ENCODE measurements at places on chromosomes 2 and 18. TPM values are rescaled to one million over a fixed set of nuclear protein-coding genes. Genes with fewer than 3 reads are reported as not detected.

- no peak overlapping the region for H3K4me3 ChIP-seq
- no peak for DNase-seq
- H3K4me1 ChIP-seq, result no peaks in the 10 kb centered on the region
These were observed 98.5 kb upstream of the GPC1 start for GRCh38 chr2:240336820-240337427.

PLGLB1 gene
- total RNA-seq, result 0.59 TPM

FAM117B gene
- 7.2 TPM for total RNA-seq

BUB1 gene
- 8.0 TPM for total RNA-seq

- no peak overlapping the region for H3K27ac ChIP-seq
- H3K36me3 ChIP-seq, result no peaks in the 10 kb centered on the region
- no peak for DNase-seq
- H3K4me1 ChIP-seq, result peaks cover 3% of the 10 kb centered on the region
- H3K4me3 ChIP-seq, result no peak overlapping the region
These were observed 31.2 kb upstream of the HPCAL1 start for GRCh38 chr2:10271509-10271908.

- H3K27ac ChIP-seq, result no peak overlapping the region
- no peak overlapping the region for H3K4me3 ChIP-seq
- no peak for DNase-seq
These were observed 392.5 kb downstream of the FIGN start for GRCh38 chr2:163343316-163343715.

- H3K36me3 ChIP-seq, result no peaks in the 10 kb centered on the region
- peaks cover 3% of the 10 kb centered on the region for H3K4me1 ChIP-seq
- no peaks in the 10 kb centered on the region for H3K27me3 ChIP-seq
- peak overlapping the region; percentile 22 for H3K27ac ChIP-seq
- DNase-seq, result peak; percentile 10
These were observed 69.9 kb upstream of the DLX2 start for GRCh38 chr2:172172513-172173173.

GPR155 gene
- total RNA-seq, result 11.0 TPM

- no peaks in the 10 kb centered on the region for H3K36me3 ChIP-seq
- H3K27me3 ChIP-seq, result no peaks in the 10 kb centered on the region
- DNase-seq, result no peak
- H3K4me1 ChIP-seq, result no peaks in the 10 kb centered on the region
- H3K27ac ChIP-seq, result no peak overlapping the region
These were observed 225.2 kb downstream of the SLC4A3 start for GRCh38 chr2:219852626-219853025.
